ENCODE measurements at places on chromosomes 12 and 14. TPM values are rescaled to one million over a fixed set of nuclear protein-coding genes. Genes with fewer than 3 reads are reported as not detected.

The CLEC7A gene
- 26.2 TPM for total RNA-seq

The AKAP3 gene
- 1.8 TPM for total RNA-seq

The MGP gene
- total RNA-seq, result 182 TPM

The DEGS2 gene
- 6.4 TPM for total RNA-seq

DNA sequence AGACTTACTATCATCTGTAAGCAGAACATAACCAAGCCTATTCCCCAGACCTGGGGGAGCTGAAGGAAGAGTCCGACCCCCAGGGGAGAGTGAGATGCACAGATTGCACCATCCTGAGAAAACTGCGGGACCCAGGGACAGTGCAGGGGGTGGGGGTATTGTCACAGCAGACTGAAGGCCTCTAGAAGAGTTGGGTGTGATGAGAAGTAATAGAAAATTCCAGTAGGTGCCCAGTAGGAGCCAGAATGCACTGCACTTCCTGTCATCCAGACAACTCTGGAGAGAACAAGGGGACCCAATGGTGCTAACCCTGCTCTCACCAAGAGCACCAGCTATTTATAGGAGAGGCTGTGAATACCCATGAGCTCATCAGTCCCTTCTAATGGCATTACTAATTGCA is 190.1 kb downstream of the BCL11B start:
- H3K4me3 ChIP-seq, result no peak overlapping the region
- no peaks in the 10 kb centered on the region for H3K27me3 ChIP-seq
- DNase-seq, result no peak
- H3K36me3 ChIP-seq, result no peaks in the 10 kb centered on the region
- H3K4me1 ChIP-seq, result no peaks in the 10 kb centered on the region

- H3K27ac ChIP-seq, result no peak overlapping the region
- H3K27me3 ChIP-seq, result no peaks in the 10 kb centered on the region
- no peaks in the 10 kb centered on the region for H3K36me3 ChIP-seq
- DNase-seq, result peak; percentile 15
- H3K4me3 ChIP-seq, result no peak overlapping the region
- no peaks in the 10 kb centered on the region for H3K4me1 ChIP-seq
These were observed 43.2 kb upstream of the MEG3 start for GRCh38 chr14:100782516-100783320.

DNA sequence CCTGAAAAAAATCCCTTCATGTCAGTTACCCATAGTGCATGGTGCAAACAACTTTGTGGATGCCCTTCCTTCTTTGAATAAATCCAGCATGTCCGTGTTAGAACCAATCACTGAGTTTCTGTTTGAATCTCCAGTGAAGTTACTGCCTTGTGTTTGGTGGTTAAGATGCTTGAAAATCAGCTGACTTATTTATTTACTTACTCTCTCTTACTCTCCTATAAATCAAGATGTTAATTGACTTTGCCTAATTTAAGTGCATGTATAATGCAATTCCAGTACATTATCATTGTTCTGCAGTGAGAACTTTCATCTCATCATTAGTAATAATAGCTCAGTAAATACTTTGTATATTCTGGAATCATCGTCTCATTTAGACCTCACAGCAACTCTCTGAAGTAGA is 114.2 kb downstream of the ESRRB start:
- H3K36me3 ChIP-seq, result no peaks in the 10 kb centered on the region
- no peak overlapping the region for H3K4me3 ChIP-seq
- DNase-seq, result no peak
- H3K27me3 ChIP-seq, result no peaks in the 10 kb centered on the region
- no peaks in the 10 kb centered on the region for H3K4me1 ChIP-seq
- no peak overlapping the region for H3K27ac ChIP-seq

DNA sequence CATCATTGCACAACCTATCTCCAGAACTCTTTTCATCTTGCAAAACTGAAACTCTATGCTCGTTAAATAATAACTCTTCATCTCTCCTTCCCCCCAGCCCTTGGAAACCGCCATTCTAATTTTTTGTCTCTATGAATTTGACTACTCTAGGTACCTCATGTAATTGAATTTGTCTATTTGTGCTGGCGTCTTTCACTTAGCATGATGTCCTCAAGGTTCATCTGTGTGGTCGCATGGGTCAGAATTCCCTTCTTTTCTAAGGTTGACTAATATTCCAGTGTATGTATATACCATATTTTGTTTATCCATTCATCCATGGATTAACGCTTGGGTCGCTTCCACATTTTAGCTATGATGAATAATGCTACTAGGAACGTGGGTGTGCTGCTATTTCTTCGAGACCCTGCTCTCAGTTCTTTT is 80.1 kb downstream of the PLXNC1 start:
- no peaks in the 10 kb centered on the region for H3K27me3 ChIP-seq
- no peak overlapping the region for H3K4me3 ChIP-seq
- H3K27ac ChIP-seq, result no peak overlapping the region
- no peaks in the 10 kb centered on the region for H3K4me1 ChIP-seq

GRCh38 chr12:6285063-6285477 is 25.4 kb upstream of the PLEKHG6 start:
- H3K4me1 ChIP-seq, result peaks cover 8% of the 10 kb centered on the region
- no peak overlapping the region for H3K4me3 ChIP-seq
- H3K27ac ChIP-seq, result no peak overlapping the region
- H3K36me3 ChIP-seq, result no peaks in the 10 kb centered on the region
- no peaks in the 10 kb centered on the region for H3K27me3 ChIP-seq

DNA sequence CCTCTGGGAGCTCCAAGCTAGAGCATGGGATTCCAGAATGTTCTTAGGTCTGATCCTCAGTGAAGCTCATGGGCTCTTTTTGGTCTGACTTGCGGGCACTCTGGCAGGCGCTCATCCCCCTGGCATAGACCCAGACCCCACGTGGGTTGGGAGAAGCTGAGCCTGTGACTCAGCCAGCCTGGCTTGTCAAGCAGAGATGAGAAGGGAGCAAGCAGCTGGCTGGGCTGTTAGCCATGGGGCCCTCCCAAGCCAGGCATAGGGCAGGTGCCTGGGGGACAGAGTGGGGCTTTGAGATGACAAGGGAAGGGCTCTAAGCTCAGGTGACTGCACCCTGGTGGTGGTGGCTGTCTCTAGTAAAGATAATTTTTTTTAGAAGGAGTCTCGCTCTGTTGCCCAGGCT is 80.3 kb upstream of the NOS1 start:
- H3K4me3 ChIP-seq, result no peak overlapping the region
- H3K27ac ChIP-seq, result no peak overlapping the region
- no peaks in the 10 kb centered on the region for H3K4me1 ChIP-seq
- no peaks in the 10 kb centered on the region for H3K36me3 ChIP-seq
- no peak for DNase-seq

DNA sequence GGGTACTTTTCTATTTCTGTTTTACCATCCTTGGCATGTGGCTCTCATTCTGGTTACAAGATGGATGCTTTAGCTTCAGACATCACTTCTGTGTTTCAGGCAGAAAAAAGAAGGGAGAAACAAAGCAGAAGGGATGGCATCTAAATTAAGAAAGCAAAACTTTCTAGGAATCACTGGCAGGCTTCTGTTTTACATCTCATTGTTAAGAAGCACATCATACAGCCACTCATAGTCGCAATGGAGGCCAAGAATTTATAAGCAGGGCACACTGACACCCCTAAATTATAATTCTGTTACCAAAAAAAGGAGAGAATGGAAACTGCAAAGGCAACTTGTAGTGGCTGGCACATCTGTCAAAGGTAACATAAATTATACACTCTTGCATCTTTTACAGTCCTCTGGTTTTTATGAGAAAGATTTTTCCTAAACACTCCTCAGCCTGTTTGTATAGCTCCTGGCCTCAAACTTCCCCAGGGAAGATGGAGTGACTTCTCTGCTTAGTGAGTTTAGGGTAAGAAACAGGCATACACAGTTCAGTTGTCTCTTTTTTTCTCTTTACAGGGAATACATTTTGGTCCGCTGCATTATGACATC is 22.0 kb upstream of the LEMD3 start:
- H3K27ac ChIP-seq, result no peak overlapping the region
- no peaks in the 10 kb centered on the region for H3K27me3 ChIP-seq
- no peak for DNase-seq
- no peaks in the 10 kb centered on the region for H3K4me1 ChIP-seq
- H3K4me3 ChIP-seq, result no peak overlapping the region

DNA sequence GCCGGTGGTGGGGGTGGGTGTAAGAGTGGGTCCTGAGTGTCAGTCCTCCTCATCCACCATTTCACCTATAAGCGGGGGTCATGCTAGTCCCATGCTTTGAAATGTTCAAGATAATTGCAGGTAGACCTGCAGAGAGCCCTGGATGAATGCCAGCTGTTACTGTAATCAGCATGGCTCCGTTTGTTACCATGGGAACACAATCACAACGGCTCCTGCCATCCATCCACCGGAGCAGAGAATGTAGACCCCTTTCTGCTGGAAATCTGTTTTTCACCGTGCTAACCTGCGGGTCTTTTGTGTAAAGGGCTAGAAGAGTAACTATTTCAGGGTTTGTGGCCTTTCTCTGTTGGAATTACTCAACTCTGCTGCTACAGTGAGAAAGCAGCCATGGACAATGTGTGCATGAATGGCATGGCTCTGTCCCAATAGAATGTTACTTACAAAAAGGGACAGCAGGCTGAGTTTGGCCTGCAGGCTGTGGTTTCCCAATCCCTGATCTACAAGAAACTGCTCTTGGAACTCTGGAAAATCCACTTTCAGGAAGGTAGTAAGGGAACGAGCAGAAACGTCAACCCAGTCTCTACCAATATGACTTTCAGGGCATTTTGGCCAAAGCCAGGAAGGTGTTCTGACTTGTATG is 36.1 kb downstream of the KCTD10 start:
- no peak overlapping the region for H3K4me3 ChIP-seq
- H3K27me3 ChIP-seq, result no peaks in the 10 kb centered on the region
- H3K27ac ChIP-seq, result no peak overlapping the region
- H3K4me1 ChIP-seq, result peaks cover 12% of the 10 kb centered on the region
- DNase-seq, result no peak
- peaks cover under 1% of the 10 kb centered on the region for H3K36me3 ChIP-seq

DNA sequence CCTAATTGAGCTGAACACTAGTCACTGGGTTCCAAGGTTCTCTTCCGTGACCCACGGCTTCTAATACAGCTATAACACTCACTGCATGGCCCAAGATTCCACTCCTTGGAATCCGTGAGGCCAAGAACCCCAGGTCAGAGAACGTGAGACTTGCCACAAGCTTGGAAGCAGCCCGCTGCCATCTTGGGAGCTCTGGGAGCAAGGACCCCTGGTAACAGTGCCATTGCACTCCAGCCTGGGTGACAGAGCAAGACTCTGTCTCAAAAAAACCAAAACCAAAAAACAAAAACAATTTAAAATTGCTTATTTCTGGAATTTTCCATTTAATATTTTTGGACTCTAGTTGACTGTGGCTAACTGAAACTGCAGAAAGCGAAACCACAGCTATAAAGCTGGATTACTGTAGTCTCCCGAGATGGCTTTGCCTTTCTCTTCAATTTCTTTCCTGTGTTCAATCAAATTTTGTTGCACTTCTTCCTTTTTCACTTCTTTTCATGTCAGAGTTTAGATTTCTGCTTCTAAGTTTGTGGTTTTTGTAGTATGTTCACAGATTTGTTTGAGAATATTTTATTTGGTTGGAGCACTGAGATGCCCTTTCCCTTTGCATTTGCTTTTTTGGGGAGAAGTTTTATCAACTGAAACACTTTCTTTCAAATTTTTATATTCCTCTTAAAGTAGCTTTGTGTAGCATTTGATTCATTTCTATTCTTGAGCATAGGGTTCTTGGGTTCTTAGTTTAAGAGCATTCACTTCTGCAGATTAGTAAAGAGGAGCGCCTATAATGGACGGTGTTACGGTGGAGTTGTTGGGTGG is 44.6 kb downstream of the DDHD1 start:
- no peak overlapping the region for H3K27ac ChIP-seq
- H3K4me1 ChIP-seq, result peaks cover 4% of the 10 kb centered on the region
- H3K36me3 ChIP-seq, result no peaks in the 10 kb centered on the region

DNA sequence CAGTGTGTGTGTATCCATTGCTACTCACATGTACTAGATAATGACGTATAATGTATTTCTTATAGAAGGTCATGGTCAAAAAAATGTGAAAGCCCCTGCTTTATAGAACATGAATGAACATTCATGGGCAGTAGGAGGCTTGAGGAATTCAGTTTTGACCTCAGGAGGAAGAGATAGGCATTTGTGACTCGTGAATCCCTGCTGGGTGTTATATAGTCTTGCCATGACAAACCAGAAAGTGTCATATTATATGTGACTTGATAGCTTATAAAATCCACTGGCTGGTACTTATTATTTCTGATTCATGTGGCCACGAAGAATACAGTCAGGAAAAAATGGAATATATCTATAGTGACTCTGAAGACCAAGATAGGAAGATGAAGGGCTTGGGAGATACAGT is 287.6 kb downstream of the CEP128 start:
- H3K27ac ChIP-seq, result no peak overlapping the region
- DNase-seq, result no peak
- H3K36me3 ChIP-seq, result no peaks in the 10 kb centered on the region
- no peaks in the 10 kb centered on the region for H3K27me3 ChIP-seq
- H3K4me1 ChIP-seq, result no peaks in the 10 kb centered on the region

DNA sequence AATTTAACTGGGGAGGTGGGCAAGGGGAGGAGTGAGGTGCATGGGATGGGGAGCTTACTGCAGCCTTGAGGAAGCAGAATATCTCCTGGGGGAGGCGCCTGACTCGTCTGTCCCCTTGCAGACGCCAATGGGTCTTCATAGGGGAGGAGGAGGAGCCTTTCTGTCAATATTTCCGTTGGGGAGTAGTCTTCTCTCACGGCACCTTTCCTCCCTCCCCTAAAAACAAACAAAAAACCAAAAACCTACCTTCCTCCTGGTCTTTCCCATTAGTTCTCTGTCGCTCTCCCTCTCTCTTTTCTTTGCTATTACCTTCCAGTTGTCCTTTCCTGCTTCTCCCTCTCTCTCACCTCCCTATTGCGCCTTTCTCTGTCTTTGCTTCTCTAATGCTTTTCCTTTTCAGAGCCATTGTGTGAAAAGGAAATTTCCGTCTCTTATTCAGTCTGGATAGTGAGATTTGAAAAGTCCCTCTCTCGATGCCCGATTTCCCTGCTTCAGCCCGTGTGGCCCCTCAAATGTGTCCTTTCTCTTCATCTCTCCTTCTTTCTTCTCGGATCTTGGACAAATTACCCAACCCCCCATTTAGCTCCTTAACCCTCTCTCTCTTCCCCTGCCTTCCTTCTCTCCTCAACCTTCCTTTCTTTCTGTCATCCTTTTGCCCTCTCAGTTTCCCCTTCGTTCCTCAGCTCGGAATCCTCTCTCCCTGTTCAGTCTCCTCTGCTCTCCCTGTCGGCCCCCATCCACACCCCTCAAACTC is 5.9 kb downstream of the GPR84 start:
- H3K27me3 ChIP-seq, result no peaks in the 10 kb centered on the region
- no peak for DNase-seq
- H3K36me3 ChIP-seq, result no peaks in the 10 kb centered on the region
- H3K4me1 ChIP-seq, result peaks cover 15% of the 10 kb centered on the region
- peak overlapping the region; percentile 94 for H3K27ac ChIP-seq

- no peak for DNase-seq
- no peak overlapping the region for H3K27ac ChIP-seq
- H3K36me3 ChIP-seq, result no peaks in the 10 kb centered on the region
- H3K4me3 ChIP-seq, result no peak overlapping the region
- H3K4me1 ChIP-seq, result no peaks in the 10 kb centered on the region
These were observed 180.6 kb upstream of the NUDT4 start for GRCh38 chr12:93197067-93197593.

DNA sequence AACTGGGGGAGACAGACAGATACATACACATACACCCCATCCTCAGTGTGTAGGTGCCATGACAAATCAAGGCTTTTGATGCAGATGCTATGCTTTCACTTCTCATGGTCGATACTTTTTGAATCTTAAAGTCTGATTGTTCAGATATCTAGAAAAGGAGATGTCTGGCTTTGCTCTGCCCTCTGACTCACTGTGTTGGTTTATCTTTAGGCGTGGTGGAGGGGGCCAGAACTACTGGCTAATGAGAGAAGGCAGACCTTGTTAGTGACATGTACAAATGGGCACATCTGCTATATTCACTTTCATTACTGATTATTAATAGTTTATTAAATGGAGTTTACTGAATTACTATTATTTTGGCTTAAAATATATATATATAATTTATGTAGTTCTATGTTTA is 444.3 kb upstream of the RGS6 start:
- no peak overlapping the region for H3K27ac ChIP-seq
- no peaks in the 10 kb centered on the region for H3K27me3 ChIP-seq
- DNase-seq, result no peak
- H3K4me1 ChIP-seq, result peaks cover 9% of the 10 kb centered on the region
